H9 (cell line): ENCODE measurements at places on chromosomes 11 and 22.

- no peak for DNase-seq
These were observed 35.6 kb downstream of the TMEM123 start for GRCh38 chr11:102416976-102417375.

GRCh38 chr22:27810609-27811151 lies 9.1 kb upstream of the MN1 start:
- no peak for DNase-seq

- DNase-seq, result no peak
These were observed 13.3 kb upstream of the LIPT2 start for GRCh38 chr11:74506823-74507222.

DNA sequence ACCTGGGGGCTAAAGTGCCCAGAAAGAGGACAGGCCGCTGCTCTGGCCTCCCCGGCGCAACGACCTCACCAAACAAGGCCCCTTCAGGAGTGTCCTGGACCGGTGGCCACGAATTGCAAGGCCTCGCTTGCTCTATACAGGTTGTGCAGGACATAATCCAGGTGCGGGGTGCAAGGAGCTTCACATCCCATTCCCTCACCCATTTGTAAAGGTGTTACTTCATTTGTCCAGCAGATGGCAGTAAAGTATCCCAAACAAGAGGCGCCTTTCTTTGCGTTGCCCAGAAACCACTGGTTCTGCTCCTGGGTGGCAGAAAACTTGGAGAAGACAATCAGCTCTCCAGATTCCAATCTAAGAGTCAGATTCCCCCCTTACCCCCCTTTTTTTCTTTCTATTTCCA lies 35.9 kb upstream of the PRDM11 start:
- peak; percentile 63 for DNase-seq

DNA sequence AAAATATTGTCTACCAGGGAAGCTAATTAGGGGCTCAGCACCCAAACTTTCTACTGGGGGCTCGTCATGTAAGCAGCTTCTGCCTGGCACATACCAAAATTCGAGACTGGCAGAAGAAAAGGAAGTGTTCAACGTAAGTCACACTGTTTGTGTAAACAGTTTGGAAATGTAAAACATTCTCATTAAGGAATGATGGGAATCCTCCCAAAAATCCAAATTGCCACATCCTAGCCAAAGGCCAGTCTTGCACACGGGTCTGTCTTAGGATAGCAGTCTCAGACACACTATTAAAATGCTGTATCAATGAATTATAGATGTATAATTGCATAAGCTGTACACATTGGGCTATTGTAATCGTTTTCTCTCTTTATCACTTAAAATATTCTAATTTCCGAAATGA lies 28.9 kb downstream of the CUL5 start:
- DNase-seq, result no peak

DNA sequence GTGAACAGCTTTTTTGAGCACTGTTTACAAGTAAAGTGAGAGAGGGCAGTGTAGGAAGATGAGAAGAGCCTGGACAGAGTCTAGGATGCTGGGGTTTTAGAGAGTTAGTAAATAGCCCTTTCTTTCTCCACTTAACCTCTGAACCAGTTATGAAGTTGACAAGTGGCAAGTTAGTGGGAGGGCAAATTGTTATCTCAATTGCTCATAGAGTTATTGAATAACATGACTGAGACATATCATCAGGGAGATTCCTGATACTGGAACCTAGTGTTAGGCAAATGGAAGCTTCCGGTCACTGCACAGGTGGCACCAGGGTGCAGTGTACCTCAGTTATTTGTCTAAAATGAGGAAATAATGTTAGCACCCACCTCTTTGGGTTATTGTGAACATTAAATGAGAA lies 57.8 kb upstream of the PTPN5 start:
- no peak for DNase-seq

DNA sequence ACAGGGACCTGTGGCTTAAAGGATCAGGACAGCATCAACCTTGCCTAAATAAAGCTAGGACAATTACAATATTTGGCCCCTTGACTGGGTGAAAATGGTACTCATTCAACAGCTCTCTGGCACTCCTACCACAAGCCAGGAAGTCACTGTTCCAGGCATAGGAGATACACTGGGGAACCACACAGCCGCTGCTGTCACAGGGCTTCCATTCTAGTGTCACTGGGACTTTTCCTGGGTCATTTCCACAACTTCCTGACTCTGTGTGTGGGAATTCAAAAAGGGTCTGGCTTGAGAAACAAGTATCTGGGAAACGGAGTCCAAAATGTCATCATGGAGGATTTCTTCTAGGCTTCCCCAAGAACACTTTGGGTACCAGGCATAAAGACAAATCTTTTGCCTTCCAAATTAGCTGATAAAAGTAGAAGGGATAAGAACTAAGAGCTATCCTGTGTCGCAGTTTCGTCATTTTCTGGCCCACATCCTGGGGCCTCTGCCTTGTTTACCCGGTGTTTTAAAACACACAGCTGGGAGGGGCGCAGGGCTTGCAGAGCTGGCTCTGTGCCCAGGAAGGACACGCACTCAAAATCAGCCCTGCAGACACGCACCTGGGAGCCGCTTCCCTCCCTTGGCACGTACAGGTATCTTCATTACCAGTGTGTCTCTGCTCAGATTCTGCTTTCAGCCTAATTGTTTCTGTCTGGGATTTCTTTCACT lies 38.0 kb downstream of the TMEM45B start:
- DNase-seq, result no peak

GRCh38 chr22:39567135-39567946 lies 3.2 kb upstream of the CACNA1I start:
- no peak for DNase-seq

DNA sequence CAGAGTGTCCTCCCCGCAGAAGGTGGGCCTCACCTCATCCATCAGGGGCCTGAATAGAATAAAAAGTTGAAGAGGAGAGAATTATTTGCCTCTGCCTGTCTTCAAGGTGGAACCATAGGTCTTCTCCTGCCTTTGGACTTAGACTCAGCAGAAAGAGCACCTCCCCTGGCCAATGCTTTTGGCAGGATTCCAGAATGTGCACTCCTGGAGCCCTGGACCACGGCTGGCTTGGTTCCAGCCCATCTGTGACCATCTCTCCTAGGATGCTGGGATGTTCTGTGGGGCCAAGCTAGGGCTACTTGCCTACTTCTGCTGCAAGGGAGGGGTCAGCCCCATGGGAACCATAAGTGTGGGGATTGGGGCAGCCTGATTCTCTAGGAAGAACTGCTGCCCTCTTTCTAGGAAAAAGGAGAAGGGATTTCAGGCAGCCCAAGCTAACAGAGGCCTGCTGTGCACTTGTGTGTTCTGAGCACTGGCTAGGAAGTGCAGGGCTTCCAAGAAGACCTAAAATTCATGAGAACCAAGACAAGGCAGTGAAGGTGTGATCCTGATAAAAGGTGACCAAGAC lies 32.2 kb upstream of the SHANK2 start:
- DNase-seq, result no peak
